ENCODE measurements at places on chromosomes 5 and 9.

- peak; percentile 32 for DNase-seq
These were observed 1.0 kb downstream of the CERT1 start for GRCh38 chr5:75510417-75510835.

- no peak for DNase-seq
These were observed 144.6 kb downstream of the SMARCA2 start for GRCh38 chr9:2159521-2160454.

DNA sequence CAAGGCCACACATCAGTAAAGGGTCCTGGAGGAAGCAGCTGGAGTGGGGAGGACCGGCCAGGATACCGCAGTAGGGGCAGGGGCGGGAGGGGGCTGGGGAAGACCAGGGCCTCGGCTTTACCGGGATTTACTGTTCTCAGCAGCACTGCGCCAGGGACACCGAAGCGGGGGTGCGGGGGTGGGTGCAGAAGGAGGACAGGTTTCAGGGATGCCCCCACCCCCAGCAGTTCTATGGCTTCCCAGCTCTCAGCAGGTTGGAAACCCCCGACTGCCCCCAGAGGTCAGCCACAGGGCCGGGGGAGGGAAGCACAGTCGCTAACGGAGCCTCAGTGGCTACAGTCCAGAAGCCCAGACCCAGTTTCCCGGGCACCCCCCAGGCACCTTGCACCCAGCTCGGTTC, 21.3 kb downstream of the NR5A1 start:
- DNase-seq = no peak

- DNase-seq = no peak
These were observed 41.6 kb downstream of the ADAMTS12 start for GRCh38 chr5:33850100-33850594.

DNA sequence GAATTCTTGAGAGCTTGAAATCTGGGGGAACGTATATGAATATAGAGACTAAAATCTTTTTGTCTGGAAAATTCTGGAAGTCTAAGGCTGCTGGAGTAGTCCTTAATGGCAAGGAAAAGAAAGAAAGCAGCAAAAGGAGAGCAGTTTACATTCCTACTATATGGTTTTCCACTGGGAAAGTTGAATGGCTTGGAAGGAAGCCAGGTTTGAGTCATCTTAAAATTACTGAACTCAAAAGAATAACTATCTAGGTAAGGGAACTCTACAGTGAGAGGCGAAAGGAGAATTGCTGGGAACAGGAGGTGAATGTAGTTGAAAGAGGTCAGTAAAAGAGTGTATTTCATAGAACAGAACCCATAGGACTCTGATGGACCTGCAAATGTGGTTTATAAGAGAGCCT, 258.1 kb upstream of the EDIL3 start:
- DNase-seq = no peak

DNA sequence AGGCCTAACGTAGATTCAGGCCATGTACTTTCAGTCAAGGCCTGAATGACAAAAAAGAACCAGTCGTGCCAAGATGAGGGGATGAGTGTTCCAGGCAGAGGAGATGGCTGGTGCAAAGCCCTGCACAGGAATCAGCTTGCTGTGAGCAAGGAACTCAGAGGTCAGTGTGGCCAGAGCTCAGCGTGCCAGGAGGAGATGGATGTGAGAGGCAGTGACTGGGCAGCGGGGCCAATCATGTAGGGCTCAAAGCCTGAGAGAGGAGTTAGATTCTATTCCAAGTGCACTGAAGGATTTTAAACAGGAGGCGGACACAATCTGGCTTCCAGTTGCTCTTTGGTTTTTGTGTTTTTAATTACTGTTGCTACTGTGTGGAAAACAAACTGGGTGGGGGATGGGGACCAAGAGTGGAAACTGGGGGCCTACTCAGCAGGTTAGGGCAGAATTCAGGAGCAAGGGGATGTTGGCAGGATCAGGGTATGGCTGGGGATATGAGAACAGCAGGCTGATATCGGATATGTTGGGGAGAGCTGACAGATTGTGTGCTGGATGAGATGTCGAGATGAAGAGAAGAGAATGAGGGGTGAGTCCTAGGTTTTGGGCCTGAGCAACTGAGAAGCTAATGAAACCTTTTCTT, 64.3 kb downstream of the ANGPTL2 start:
- no peak for DNase-seq

DNA sequence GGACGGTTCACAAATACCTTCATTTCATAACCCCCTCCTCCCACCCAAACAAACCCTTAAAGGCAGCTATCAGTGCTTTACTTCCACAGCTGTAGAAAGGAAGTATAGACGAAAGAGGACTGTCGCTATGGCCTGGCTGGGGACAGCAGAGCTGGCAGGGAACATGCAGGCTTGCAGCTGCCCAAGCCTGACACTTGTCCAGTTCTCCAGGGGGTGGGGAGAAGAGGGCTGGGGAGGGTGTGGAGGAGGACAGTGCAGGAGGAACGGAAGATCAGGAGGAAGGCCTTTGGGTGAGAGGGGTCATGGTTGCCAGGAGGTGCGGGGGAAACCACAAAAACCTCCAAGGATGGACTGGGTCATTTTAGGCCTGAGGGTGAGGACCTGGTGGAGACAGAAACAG, 25.9 kb downstream of the ARPC5L start:
- no peak for DNase-seq

DNA sequence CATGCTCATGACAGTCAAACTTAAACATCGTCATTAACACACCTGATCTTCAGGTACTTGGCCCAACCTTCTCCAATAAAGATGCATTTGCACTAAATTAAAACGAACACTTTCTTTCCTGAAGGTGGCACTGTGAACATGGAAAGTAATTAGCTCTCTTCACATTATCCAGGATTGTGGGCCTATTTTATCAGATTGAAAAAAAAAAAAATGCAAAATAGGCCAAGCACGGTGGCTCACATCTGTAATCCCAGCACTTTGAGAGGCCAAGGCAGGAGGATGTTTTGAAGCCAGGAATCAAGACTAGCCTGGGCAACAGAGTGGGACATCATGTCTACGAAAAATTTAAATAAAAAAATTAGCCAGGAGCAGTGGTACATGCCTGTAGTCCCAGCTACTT, 14.4 kb upstream of the CDC20B start:
- DNase-seq = no peak

GRCh38 chr9:133971981-133972941, 19.9 kb downstream of the VAV2 start:
- no peak for DNase-seq

GRCh38 chr9:20292002-20292401, 330.3 kb downstream of the MLLT3 start:
- no peak for DNase-seq

- no peak for DNase-seq
These were observed 273.2 kb upstream of the PRDM9 start for GRCh38 chr5:23234197-23234596.

DNA sequence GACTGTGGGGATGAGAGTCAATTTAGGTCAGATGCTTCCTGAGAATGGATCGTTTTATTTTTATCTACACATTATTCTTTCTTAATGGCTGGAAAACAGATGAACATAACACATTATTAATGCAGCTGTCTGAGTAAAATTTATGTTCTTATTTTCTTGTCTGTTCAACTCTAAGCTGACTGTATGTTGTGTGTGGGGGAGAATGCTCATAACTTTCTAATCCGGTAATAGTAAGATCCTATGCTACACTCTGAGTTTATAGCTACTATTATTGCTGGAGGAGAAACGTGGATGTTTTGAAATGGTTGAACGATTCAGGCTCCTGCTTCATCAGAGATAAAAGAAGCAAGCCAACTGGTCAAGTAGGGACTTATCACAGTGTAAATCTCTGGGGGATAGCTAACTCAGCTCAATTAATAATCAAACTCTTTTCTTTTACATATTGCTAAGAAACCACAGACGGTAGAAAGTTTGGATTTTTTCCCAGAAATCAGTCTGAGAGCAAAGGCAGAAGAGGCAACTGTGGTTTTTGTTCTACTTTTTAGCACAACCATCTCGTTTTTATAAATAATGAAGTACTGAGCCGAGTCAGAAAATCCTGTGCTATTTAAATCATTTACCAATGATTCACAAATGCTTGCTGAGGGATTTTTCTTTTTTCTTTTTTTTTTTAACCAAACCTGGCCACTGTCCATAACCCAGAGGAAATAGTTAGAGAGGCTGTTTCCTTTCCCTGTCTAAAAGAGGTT, 265.0 kb upstream of the FAM174A start:
- DNase-seq = no peak

DNA sequence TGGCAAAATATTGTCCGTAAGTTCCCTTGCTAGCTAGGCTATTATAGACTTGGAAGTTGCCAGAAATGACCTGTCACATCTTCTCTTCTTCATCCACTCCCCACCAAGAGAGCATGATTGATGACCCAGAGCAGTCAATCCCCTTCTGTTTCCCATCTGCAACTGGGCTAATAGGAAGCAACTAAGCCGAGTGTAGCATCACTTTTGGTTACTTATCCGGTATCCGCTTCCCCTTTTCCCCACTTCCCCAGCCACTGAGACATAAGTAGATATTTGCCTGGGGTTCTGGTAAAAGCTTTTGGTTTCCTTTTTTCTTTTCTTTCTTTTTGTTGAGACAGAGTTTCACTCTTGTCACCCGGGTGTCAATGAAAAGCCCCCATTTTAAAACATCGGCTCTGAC, 29.4 kb upstream of the LIFR start:
- DNase-seq = no peak

DNA sequence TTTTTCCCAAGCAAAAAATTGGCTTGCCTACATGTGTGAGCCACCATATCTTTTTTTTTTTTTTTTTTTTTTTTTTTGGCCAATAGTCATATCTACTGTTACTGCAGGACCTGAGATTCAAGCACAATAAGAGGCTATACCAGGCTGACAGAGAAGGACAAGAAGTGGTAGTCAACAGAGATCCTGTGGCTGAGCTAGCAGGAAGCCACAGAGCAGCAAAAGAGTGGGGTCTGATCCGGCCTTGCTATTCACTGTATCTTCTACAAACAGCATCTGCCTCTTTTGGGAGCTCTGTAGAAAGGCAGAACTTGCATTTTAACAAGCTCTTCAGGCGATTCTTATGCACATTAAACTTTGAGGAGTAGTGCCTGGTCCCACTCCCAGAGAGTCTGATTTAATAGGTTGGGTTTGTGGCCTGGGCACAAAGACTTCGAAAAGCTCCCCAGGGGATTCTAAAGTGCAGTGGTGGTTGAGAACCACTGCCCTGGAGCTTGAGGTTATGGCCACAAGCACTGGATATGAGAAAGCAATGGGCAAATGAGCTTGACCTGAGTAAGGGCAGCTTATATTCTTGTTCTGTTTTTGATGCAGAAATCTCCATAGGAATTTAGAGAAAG, 162.8 kb downstream of the PIK3R1 start:
- DNase-seq = no peak

DNA sequence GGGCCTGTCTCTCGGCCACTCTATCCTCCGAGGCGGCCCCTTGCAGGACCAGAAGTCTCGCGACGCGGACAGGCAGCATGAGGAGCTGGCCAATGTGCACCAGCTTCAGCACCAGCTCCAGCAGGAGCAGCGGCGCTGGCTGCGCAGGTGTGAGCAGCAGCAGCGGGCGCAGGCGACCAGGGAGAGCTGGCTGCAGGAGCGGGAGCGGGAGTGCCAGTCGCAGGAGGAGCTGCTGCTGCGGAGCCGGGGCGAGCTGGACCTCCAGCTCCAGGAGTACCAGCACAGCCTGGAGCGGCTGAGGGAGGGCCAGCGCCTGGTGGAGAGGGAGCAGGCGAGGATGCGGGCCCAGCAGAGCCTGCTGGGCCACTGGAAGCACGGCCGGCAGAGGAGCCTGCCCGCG, 283.5 kb downstream of the ARHGEF28 start:
- DNase-seq = no peak

DNA sequence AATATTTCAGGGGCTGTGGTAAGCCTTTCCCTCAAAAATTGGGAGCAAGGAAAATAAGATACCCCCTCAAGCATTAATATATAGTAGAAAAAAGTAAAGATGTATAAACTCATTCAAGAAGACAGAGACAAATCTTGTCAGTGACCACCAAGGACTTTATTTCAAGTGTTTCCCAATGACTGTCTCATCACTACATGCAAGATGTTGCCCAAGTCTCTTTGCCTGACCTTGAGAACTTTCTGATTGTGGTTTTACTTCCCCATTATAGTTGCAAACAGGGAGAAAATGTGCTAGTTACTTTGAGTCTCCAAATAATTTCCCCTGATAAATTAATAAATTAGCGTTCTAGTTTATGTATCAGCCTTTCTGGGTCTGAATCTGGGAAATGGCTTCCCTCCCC, 4.0 kb upstream of the SLC46A2 start:
- DNase-seq = no peak

DNA sequence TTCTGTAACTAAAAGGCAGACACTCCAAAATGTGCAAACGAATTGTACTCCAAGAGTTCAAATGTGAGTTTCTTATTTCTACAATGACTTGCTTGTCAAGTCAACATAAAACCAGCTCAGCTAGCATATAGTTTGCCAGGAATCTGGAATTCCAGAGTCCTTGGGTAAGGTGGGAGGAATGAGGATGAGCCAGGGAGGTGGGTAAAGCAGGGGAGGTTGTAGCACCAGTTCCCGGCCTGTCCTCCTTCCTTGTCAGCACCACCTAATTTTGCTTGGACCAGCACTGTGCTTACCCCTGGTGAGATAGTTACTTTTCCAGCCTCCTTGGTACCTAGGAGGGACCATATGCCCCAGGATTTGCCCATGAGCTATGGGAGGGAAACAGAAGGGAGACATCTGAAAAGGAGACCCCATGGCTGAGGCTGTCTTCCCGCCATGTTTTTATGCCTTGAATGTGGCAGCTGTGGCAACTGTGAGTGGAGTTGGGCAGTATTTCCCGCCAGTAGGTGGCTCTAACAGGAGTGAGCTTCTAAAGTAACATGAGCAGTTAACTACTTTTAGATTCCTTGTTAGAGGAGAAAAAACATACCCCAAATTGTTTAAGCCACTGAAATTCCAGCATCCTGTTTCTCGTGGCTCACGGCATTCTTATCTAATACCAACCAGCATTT, 302.5 kb downstream of the TENT4A start:
- no peak for DNase-seq

- DNase-seq = no peak
These were observed 14.0 kb upstream of the TRIO start for GRCh38 chr5:14129123-14129522.

DNA sequence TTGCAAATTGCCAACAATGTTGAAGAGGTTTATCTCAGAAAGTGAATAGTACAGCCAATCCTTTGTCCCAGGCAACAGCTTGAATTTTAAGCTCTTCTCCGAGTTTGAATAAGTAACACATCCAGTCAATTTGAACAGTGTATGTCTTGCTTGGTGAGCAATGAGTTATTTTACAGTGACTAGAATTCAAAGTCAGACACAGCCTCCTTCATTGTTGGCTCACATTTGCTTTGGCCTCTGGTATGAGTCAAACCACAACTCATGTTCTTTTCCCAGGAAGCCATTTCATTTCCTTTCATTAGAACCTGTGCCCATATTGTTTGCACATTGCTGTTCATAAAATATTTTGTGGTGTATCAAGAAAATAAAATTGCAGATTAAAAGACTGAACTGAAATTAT, 622.0 kb upstream of the DAB2 start:
- no peak for DNase-seq
